Fibroblast of skin of back (primary cell): ENCODE measurements at places on chromosomes 4 and X.
A peak's percentile ranks its signal among the peaks of the same experiment; 100 is the strongest.

GRCh38 chr4:40316782-40317635 lies 18.1 kb upstream of the CHRNA9 start:
- peak; percentile 89 for DNase-seq

GRCh38 chr4:51895158-51895557 lies 52.2 kb downstream of the DCUN1D4 start:
- DNase-seq, result no peak

- peak; percentile 78 for DNase-seq
Measured at GRCh38 chr4:42417550-42417949, 20.3 kb downstream of the SHISA3 start.

GRCh38 chrX:31572360-31572759 lies 500.5 kb upstream of the FTHL17 start:
- peak; percentile 46 for DNase-seq

DNA sequence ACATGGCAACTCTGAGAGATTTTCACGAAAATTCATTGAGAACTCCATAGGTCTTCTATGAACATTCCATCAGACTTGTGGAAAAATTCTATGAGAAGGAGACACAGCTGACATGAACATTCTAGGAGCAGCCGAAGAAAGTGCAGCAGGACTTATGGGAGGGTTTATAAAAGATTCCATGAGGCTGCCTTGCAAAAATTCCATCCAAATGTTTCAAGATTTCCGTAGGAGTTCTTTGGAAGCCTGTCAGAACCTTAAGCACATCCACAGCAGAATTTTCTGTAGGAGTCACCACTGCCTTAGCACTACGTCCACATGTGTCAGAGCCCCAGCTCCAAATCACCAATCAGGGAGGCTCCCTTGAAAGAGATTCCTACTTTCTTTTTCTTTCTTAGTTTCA lies 67.0 kb upstream of the MSX1 start:
- DNase-seq, result peak; percentile 90

DNA sequence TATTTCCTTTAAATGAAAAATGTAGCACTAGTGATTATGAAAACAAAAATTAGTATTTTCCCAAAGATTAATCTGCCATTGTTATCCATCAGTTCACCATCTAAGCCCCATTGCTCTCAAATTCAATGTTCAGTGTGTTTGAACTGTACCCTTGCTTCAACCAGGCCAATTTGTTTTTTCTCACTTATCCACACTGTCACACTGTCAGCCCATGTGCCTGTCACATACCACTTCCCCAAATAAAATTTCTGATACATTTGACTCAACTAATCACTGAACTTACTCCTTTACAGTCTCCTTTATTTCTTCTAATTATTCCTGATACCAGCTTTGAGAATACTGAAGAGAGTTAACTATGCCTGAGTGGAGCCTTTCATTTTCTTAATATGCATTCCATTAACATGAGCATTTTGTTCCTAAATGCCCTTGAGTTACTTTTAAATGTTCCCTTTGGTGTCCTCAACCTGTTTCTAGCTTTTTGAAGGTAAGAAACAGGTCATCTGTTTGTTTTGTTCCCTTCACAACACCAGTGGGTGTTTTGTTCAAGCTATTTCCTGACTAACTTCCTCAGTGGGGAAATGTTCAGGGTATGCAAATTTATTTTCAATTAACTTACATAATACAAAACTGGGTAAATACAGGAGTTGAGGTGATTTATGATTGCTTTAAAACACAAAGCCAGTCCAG lies 117.1 kb downstream of the RPA4 start:
- no peak for DNase-seq

DNA sequence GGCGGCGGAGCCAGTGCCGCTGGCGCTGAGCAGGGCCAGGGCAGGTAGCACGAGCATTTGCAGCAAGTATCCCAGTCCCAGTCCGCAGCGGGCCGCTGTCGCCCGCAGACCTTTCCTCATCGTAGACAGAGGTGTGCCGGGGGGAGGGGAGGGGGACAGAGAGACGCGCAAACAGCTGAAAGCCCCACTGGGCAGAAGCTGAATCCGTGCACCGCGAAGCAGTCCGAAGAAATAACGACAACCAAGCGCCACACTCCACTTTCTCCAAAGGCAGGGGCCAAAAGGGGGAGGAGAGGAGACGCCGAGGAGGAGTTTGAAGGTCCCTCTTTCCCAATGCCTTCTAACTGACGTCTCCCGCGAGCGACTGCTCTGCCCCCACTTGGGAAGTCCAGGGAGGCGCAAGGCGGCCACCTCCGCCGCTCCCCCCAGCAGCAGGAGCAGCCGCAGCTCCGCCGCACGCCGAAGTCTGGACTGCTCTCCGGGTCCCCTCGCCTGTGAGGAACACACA lies at the start of gene UNC5C:
Gene UNC5C (minus strand): TSS at position 236 of the 508 bp plus-strand sequence.
- DNase-seq, result peak; percentile 48

- peak; percentile 71 for DNase-seq
Measured at GRCh38 chr4:153083447-153083947, 120.7 kb upstream of the TRIM2 start.

- no peak for DNase-seq
Measured at GRCh38 chr4:106615410-106615945, 246.9 kb upstream of the GIMD1 start.

DNA sequence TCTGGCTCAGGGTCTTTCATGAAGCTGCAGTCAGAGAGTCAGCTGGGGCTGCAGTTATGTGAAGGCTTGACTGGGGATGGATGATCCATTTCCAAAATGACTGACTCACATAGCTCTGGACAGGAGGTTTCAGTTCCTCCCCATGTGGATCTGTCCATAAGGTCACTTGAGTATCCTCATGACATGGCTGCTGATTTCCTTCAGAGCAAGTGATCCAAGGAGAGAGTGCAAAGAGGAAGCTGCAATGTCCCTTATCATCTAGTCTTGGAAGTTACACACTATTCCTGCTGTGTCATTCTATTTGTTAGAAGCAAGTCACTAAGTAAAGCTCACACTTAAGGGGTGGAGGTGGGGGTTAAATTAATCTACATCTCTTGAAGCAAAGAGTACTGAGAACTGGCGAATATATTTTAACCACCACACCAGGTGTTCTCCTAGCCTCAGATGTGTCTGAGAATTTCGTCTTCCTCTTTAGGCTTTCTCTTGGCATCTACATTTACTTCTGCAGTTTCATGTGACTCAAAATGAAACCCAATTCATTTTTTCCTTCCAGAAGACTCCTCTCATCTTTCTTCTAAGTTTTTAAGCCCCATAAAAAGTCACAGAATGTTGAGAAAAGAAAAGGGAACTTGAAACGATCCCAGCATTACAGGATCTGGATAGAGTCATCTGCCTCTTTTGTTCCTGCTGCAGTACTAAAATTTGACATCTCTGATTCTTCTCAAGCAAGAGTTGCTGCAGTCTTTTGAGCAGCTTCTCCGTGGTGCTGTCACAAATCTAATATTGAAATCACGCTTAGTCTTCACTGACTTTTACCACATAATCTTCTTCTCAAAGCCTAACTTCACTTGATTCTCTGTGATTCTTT lies 3.8 kb upstream of the GRPR start:
- no peak for DNase-seq

- DNase-seq, result peak; percentile 50
Measured at GRCh38 chrX:65985922-65986588, 53.8 kb downstream of the VSIG4 start.

DNA sequence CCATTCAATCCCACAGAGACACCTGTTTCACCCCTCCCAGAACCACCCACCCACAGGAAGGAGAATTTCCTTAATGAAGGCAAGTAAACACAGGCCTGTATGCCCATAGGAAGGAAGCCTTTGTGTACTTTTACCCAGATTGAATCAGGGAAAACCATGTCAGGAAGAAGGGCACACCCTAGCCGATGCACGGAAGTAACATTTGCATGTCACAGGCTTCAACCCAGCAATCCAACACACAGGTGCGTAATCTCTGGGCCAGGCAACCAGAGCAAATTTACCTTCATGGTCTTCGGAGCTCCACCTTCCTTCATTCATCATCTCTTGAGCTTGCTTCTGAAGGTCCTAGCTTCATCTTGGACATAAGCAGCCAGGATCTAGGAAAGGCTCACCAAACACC lies 206.3 kb downstream of the SHROOM3 start:
- no peak for DNase-seq

DNA sequence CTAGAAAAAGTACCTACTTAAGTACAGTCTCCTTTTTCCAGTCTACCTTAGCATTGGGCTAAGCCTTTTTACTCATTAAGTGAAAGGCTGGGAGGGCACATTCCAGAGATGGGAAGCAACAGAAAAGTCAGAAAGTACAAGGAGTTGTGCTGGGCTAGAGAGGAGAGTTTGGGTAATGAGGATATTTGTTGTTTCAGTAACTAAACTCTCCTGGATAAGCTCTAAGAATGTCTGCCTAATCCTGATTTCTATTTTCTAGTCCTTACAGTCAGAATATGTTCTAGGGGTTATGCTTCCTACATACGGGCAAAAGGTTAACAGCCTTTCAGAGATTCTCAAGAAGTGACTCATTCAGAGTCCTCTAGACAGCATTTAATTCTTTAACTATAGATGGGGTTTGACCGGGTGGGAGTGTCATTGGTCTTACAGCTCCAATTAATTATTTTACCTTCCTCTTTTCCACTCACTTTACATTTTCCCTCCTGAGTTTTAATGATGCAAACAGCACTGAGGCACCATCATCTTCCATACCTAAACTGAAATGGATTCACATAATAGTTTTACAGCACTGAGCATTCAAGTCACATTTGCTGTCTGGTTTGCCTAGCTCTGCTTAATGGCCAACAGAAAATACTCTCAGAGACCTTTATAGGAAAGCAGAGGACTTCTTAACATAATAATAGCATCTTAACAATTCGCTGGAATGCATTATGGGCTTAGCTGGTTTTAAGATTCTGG lies 42.9 kb downstream of the USP26 start:
- peak; percentile 46 for DNase-seq

GRCh38 chr4:165663411-165663810 lies 209.6 kb upstream of the TLL1 start:
- DNase-seq, result no peak

DNA sequence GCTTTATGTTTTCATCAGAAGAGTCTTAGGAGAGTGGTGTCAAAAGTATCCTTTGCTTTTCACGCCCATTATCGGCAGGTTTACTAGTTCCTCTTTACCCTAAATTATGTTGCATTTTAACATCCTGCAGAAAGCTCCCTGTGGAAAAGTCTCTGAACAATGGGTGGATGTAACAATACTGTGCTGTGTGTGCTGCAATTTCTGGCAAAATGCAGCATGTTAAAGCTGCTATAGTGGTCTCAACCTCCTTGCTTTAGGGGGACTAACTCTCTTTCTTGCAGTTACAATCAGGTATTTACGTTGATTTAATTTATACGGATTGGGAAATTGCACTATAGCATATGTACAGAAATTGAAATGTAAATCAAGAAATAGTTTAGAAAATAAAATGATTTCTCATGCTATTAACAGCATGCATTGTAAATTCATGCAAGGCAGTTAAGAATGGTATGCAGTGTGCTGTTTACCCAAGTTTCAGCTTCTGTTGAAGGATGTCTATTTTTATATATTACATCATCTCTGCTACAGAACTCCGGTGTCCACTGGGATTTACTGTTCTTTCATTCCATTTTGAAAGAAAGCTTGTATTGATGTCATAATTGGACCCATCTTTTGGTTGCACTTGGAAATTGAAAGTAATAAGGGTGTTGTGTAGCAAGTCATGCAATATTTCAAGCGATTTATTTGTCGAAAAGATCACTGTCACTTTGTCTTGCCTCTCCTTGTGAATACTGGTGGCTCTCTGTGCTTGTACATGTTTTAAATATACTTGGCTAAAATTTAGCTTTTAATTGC lies 145.7 kb downstream of the RAPGEF2 start:
- DNase-seq, result peak; percentile 86

GRCh38 chr4:15654593-15655222 lies 449 bp downstream of the FBXL5 start:
- DNase-seq, result peak; percentile 40

- no peak for DNase-seq
Measured at GRCh38 chr4:158065176-158065575, 107.6 kb downstream of the GASK1B start.

- DNase-seq, result peak; percentile 0
Measured at GRCh38 chrX:113741744-113742143, 842.1 kb upstream of the HTR2C start.

- no peak for DNase-seq
Measured at GRCh38 chr4:127982445-127982844, 17.2 kb downstream of the ABHD18 start.

GRCh38 chr4:119135721-119136121 lies at the start of gene MYOZ2:
TSS of gene MYOZ2 (plus strand) at chr4:119135832. CDS start at chr4:119136526, 694 bp downstream.
- peak; percentile 65 for DNase-seq

DNA sequence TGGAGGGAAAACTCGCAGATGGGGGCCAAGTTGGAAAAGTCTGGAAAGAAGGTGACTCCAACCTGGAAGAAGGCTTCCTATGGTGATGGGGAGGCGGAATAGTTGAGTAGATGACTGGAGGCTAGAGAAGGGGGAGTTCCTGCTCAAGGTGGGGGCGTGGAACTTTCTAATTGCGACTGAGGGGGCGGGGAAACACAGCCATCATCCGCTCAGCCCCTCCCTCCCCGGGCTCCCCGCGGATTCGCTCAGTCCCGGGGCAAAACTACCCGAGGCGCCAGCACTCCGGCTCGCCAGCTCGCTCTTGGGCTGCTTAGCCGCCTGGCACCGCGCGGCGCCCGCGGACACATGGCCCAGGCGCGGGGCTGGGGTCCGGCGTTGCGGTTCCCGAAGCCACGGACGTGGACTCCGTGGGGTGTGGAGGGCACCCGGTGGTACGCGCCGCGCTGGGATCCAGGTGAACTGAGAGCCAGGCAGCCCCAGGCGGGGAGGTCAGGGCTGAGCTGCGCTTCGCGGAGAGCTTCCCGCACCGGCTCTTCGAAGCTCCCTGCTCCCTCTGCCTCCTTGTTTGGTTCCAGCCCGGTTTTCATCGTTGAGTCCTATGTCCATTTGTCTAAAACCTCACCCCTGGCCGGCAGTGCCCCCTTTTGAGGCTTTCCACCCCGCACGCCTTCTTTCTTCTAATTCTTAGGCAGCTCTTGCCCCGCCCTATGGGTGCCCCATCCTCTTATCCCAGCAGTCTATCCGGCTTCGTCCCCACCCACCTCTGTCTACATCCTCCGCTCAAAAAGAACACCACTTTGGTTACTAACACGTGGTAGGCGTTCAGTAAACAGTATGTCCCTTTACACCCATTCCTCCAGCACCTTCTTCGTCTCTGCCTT lies 38.9 kb downstream of the STARD8 start:
- no peak for DNase-seq

GRCh38 chr4:124768596-124769365 lies 56.2 kb upstream of the ANKRD50 start:
- DNase-seq, result no peak

DNA sequence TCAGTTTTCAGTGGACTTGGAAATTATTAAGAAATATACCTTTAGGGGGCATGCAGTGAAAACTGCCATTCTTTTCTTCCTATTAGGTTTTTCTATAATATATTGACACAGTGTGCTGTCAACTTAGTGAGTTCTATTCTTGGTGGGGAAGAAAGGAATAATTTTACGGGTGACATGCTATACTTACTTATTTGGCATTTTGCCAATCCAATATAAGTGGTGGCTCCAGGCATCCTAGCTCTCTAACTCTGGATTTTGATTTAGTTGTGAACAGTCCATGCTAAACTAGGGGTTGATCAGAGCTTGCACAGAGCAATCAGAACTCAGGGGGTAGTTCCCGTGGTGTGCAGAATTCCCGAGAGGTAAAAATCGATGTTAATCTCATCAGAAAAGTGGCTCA lies 277.7 kb upstream of the FTHL17 start:
- DNase-seq, result no peak

GRCh38 chr4:126738926-126739325 lies 893.8 kb upstream of the INTU start:
- DNase-seq, result no peak
